ENCODE measurements at places on chromosomes 5 and 9. TPM values are rescaled to one million over a fixed set of nuclear protein-coding genes. Genes with fewer than 3 reads are reported as not detected.

DNA sequence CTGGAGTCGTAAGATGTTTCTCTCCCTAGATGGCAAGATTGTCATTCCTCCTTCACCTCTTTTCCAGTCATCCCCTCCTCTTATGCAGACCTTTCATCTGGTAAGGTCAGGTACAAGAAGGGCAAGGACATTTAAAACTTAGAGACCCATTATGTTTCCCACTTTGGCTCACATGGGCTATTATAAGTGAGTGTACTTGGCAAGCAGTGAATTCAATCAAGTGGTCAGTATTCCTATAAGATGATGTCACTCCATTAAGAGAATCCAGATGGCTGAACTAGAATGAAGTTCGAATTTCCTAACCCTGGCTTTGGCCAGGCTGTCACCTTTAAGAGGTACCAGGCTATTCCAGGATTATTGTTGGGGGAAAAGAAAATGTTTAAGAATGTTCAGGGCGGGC lies 32.2 kb downstream of the ZNF131 start:
- no peaks in the 10 kb centered on the region for H3K4me1 ChIP-seq
- H3K36me3 ChIP-seq, result no peaks in the 10 kb centered on the region
- no peak overlapping the region for H3K27ac ChIP-seq
- no peak for DNase-seq

GRCh38 chr5:33023649-33024048 lies 312.5 kb downstream of the NPR3 start:
- H3K27me3 ChIP-seq, result no peaks in the 10 kb centered on the region
- no peak overlapping the region for H3K4me3 ChIP-seq
- no peaks in the 10 kb centered on the region for H3K36me3 ChIP-seq

ENTPD2 gene
- total RNA-seq, result 0.28 TPM

RBM22 gene
- total RNA-seq, result 80.4 TPM

MEF2C gene
- total RNA-seq, result 172 TPM
